HTR-8/SVneo (cell line): ENCODE measurements at places on chromosomes 7 and 10.

DNA sequence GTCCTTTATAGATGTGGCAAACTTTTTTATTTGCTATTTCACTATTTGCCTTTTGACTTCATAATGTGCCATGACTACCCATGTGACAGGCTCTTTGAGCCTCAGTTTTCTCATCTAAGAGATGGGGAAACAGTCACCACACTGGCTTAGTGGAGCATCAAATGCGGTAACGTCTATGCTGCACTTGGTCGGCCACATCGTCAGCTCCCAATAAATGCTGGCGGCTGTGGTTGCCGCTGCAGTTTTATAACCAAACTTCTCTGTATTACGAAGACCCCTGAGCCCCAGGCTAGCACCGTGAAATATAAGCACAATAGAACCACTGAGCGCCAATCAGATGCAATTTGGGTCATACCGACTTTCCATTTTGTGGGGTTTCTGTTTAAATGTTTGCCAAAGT is 56.2 kb downstream of the PARP12 start:
- no peak for DNase-seq

DNA sequence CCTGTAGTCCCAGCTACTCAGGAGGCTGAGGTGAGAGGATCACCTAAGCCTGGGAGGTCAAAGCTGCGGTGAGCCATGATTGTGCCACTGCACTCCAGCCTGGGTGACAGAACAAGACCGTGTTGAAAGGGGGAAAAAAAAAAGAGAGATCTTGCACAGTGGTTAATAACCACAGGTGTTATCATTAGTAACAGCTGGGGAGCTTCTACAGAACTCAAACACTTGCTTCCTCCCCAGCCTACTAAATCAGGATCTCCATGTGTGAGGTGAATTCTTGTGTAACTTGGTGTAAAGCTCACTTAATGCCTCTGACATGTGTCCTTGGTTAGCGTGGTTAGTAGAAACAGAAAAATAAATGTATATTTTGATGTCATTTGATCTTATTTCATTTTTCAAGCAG is 43.9 kb upstream of the BMS1 start:
- no peak for DNase-seq

DNA sequence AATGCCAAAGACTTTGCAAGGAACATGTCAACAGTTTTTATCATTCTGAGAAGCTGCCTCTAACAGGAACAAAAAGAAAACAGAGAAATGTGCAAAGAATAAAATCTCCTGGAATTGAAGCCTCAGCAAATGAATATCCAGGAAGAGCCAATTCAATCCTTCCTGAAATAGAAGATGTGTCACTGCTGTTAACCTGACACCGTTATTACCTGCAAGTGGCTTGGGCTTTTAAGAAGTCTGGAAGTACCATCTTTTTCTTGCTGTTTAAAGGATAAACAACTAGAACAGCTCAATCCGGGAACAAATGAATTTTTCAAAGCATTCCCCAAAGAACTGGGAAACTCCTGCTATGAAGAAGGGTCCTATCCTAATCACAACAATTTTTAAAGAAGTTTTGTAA is 434.8 kb downstream of the KCNMA1 start:
- DNase-seq: no peak

DNA sequence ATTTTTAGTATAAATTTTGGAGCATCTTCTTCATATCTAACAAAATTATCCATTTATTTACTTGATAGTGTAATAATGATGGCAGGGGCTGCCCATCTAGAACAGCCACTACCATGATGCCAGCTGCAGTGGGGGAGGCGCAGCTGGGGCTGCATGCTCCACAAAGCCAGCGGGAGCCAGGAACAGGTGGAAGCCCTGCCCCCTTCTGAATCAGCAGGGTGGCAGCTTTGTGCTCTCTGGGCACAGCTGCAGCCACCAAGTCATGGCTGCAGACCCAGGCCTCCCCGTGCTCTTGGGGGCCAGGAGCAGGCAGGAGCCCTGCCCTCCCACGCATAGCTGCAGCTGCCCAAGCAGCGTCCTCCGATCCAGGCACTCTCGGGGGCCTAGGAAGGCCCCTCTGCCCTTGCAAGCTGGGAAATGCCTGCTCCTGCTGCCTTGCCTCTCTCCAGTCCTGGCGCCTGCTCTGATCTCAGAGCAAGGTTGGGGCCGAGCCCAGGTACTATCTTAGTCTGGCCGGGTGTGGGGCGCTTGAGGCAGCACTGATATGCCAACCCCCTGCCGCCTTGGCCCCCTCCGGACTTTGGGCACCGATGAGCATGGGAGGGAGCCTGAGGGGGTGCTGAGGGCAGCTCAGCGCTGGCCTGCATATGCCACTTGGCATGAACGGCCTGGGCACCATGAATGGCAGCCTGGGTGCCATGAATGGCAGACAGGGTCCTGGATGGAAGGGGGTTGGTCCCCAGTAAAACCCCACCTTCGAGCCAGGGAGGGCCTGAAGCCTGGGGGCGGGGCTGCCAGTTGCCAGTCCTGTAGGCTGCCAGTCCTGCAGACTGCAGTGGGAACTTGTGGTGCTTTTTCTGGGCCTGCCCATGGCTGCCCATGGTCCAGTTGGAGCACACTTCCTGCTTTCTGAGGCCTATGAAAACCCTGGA is 1110.8 kb upstream of the POT1 start:
- DNase-seq: no peak

DNA sequence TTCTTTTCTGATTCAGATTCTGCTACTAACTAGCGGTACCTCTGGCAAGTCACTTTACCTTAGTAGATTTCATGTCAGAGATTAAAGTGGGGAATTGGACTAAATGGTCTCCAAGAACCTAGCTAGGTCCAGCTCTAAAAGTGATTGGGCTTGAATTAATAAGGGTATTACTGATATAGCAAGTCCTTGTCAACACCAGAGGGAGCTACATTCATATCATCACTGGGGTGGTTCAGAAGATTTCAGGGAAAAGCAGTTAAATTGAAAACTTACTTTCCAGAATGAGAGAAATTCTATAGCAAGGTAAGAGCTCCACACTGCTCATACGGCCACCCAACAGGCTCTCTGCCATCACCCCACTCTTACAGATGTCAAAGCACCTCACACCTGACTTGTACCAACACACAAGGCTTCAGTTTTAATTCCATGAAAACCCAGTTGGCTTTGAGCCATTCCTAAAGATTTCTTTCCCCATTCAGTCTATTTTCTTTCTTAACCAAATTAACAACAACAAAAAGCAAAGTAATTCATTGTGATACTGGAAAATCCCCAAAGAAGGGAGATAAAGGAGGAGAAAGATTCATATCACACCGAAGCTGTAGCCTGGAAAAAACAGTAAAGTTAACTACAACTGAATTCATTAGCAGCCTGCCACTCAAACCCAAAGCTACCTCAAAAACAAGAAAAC is 38.0 kb upstream of the SPOCK2 start:
- peak; percentile 43 for DNase-seq

GRCh38 chr10:78171633-78172400 is 138.2 kb downstream of the RPS24 start:
- no peak for DNase-seq

- DNase-seq: no peak
Observed at GRCh38 chr7:49580000-49580399, 193.4 kb upstream of the VWC2 start.

- no peak for DNase-seq
Observed at GRCh38 chr10:87767253-87767652, 50.8 kb downstream of the ATAD1 start.

- no peak for DNase-seq
Observed at GRCh38 chr7:108294595-108294994, 161.6 kb downstream of the NRCAM start.

DNA sequence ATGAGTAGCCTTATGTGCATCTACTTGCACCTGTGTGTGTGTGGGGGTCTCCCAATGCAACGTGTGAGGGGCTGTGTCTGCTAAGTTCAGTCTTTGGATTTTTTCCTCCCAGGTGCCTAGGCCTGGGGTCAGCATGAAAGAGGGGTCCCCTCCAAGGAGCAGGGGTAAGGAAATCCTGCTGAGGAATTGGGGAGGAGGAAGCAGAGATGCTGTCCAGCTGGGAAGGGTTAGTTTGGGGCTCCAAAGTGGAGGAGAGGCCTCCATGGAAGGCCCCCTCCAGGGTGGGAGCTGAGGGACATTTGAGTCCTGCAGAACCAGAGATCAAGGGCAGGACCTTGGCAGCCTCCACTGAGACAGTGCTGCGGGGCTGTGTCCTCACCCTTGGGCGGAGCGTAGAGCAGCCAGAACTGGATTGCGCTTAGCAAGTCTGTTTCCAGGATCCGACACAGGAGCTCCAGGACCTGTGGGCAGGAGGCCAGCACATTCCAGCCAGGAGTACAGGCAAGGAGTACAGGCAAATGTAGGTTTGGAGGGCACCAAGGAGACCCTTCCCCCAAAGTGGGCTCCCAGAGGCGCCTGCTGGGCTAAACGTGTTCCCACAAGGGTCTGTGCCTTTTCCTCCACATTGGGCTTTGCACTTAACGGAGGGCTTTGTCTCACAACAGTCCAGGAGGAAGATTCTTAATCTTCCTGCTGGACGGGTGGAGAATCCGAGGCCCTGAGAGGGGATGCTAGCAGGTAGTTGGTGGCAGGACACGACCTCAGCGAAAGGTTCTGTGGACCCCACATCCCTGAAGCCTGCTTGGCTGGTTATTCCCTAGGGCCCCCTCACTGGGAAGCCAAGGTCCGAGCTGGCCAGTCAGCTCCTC is 10.1 kb downstream of the TBATA start:
- no peak for DNase-seq

DNA sequence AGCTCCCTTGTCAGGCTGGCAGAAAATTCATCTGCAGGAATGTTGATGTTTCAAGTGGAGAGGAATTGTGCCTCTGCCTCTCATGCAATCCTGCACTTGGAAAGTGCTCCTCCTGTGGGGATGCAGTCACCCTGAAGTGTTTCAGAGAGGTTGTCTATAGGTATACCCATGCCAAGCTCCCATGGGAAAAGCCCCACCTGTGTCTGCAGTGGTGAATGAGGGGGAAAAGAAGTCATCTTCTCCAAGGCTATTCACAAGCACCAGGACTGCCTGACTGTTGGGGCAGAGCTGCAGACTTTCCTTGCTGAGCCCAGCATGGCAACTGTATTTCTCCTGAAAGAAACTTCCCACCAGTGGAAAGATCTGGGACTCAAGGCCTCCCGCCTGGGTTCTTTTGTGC is 35.5 kb downstream of the GPR22 start:
- no peak for DNase-seq

DNA sequence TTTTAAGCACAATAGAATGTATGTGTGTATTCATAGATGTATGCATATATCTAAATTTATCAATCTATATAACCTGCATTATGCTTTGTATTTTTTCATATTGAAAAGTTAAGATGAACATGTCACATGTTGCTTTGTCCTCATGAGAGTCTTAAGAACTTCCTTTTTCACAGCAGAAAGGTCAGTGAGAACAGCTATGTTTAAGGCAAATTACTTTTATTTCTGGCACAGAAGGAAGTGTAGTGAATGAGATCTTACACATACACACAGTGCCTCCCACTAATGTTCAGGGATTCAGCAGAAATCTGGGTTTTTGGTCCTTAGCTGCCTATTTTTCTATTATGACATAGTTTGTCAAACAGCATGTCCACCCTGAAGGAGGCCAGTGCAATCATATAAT is 134.8 kb downstream of the TMEM26 start:
- no peak for DNase-seq

DNA sequence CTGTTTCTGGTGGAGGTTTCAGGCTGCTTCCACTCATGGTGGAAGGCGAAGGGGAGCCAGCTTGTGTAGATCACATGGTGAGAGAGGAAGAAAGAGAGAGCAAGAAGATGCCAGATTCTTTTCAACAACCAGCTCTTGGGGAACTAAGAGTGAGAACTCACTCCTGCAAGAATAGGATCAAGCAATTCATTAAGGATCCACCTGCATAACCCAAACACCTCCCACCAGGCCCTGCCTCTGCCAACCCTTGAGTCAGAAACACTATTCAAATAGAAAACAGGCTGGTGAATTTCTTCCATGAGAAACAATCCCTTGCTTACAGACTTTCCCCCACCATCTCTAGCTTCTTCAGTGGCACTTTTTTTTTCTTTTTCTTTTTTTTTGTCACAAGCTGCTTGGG is 317.2 kb downstream of the GPR158 start:
- no peak for DNase-seq

DNA sequence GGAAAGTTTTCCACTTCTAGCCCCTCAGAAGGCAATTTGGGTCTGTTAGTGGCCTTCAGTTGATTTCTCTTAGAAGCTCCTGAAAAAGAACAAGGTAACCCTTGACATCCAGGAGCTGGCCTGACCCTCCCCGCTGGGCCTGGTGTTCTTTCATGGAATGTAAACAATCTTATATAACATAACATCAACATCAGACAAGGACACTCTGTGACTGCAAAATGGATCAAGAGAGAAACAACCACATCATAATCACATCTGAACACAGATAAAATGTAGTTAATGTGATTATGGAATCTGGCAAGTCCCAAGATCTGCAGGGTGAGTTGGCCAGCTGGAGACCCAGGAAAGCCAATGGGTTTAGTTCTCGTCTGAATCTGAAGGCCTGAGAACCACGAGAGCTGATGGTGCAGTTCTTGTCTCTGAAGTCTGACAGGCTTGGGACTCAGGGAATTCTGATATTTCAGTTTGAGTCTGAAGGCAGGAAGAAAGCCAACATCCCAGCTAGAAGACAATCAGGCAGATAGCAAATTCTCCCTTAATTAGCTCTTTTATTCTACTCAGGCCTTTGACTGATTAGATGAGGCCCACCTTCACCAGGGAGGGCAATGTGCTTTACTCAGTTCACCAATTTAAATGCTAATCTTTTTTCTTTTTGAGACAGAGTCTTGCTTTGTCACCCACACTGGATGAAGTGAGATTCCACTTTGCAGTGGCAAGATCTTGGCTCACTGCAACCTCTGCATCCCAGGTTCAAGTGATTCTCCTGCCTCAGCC is 91.4 kb upstream of the NAMPT start:
- DNase-seq: no peak

DNA sequence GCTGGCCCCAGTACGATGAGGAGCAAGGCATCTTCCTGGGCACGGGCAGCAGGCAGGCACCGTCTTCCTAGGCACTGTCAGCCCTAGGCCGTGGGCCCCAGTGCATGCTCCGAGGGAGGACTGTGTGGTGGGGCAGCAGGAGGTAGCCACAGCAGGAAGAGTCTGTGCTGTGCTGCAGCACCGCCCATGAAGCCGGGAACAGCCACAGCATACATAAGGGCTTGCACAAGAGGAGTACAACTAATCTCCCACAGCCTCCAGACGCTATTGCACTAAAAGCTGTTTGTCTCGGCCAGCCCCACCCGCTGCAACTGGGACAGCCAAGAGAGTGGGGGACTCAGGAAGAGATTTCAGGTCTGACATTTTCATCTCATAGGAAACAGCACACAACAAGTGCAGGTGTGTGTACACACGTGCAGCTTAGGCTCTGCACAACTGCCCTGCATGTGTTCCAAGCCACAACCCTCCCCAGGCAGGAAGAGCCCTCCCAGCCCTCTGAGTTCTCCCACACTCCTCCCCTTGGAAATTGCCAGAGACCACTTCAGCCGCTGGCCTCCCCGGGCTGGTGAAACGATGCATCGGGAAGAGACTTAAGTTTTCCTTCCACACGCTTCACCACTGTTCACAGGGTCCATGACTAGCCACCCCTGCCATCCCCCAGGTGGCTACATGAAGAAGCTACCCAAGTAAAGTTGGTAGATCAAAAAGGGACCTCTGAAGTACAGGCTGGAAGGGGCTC is 88.1 kb upstream of the DDC start:
- DNase-seq: no peak

GRCh38 chr10:30861221-30861620 is 170.4 kb downstream of the ZNF438 start:
- DNase-seq: no peak

GRCh38 chr7:140168816-140169215 is 8.0 kb downstream of the KDM7A start:
- no peak for DNase-seq

GRCh38 chr7:117762055-117762454 is 111.2 kb downstream of the CTTNBP2 start:
- no peak for DNase-seq
